ENCODE measurements at places on chromosomes 6 and 20.

- DNase-seq = no peak
Measured at GRCh38 chr6:159493898-159494585, 199.0 kb downstream of the SOD2 start.

DNA sequence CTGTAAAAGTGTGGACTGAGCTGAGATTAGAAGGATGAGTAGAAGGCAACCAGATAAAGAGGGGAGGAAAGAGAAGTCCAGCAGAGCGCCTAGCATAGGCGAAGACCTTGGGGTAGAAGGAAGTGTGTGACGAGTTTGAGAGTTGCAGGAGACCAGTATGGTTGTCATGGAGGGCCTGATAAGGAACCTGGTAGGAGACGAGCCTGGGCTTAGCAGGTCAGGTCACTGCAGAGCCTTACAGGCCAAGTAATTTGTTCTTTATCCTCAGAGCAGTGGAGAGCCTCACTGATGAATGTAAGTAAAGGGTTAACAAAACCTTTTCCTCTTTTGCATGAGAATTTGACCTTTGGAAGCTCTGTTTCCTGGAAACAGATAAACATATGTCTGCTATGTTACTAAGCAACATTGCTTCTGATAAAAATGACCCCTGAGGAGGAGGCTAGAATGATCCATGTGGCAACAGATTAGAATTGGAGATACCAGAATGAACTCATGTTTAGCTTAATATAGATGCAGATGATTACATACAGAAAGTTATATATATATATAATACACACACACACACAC, 2.9 kb upstream of the TMEM74B start:
- DNase-seq = no peak

DNA sequence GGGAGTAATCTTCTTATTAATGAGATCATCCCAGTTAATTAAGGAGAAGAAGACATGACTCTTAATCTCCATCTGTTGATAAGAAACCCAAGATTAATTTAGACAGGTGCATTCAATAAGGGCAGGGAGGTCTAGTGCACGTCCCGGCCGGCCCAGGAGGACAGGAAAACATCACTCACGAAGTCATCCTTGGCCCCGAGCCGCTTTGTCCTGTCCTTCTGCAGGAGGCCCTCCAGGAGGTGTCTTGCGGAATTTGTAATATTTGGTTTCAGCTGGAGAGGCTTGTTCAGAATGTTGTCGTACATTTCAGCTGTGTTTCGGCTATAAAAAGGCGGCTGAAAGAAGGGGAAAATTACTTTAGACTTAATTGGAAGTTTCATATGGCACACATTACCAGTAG, 118.4 kb upstream of the SLC2A12 start:
- no peak for DNase-seq

DNA sequence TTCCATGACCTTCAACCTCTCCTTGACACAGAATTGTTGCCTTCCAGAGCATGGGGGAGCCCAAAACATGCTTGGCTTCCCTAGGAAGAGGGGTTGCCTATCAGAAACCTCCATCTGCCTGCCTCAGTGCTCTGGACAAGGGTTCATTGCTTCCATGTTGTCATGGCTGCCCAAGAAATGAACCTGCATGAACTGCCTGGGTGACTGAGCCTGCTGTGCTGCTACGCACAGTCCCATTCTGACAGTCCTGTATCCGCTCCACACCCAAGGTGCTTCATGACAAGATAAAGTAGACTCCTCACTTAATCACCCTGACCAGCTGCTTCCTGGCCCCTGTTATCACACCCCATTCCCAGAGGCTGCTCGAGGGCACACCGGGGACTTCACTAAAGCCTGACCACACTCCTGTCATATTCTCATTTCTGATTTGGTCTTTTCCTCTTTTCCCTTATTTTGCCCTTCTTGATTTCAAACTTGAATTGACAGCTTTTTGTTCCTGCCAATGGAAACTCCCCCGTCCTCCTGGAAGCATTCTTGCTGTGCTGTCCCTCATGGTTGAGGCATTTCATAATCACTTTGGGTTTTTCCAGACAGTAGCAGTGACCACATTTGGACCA, 31.9 kb downstream of the GMPR start:
- no peak for DNase-seq

GRCh38 chr6:3023663-3024483, 24.2 kb downstream of the NQO2 start:
- DNase-seq = peak; percentile 90

- DNase-seq = no peak
Measured at GRCh38 chr20:420721-421574, 12.8 kb downstream of the RBCK1 start.

DNA sequence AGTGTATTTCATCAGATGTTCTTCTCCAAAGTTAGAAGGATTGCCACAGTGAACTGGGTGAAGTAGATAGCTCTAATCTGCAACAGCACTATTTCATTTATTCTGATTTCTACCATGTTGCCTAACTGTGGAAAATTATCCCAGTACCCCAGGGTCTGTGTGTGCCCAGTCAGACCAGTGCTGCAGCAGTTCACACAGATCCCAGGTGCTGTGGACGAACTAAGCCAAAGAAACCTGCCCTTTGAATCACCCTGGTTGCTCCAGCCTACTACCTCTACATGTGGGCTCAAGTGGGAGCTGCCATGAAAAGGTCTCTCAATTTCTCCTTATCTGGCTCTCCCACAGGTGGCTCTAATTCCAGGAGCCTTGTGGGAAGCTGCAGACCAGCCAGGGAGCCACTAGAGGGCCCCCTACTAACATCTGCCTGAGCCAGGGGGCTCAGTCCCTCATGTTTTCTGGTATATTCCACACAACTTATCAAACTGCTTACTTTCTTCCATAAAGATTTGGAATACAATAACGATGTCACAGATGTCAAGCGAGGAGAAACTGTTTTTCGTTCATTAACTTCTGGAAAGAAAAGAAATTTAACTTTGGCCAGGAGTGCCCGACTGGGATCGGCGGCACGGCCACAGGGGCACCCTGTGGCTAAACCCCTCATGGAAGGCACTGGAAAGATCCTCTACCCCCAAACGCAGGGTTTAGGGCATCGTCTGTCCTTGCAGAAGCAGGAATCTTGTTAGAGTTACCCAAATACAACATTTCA, 31.6 kb upstream of the LY86 start:
- peak; percentile 27 for DNase-seq

- no peak for DNase-seq
Measured at GRCh38 chr20:24211972-24212371, 223.4 kb upstream of the GGTLC1 start.

DNA sequence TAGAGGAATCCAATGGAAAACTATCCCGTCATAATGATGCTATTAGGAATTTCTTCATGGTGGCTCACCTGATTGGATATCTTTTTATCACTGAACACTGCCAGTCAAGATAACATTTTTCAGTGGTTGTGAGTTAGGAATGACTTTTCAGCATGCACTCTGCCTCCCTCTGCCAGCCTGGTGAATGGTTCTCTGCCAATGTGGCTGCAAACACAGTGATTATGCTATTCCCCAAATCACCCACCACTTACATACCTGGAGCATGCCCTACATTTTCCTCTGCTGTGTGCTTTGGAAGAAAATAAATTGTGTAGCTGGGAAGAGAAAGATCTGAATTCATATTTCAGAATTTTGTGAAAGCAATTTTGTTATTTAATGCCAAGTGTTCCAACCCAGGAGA, 102.6 kb upstream of the LAMP5 start:
- DNase-seq = no peak

GRCh38 chr6:109999740-110000139, 21.6 kb downstream of the GPR6 start:
- DNase-seq = no peak

GRCh38 chr20:2234598-2235191, 61.1 kb upstream of the TGM3 start:
- DNase-seq = no peak

DNA sequence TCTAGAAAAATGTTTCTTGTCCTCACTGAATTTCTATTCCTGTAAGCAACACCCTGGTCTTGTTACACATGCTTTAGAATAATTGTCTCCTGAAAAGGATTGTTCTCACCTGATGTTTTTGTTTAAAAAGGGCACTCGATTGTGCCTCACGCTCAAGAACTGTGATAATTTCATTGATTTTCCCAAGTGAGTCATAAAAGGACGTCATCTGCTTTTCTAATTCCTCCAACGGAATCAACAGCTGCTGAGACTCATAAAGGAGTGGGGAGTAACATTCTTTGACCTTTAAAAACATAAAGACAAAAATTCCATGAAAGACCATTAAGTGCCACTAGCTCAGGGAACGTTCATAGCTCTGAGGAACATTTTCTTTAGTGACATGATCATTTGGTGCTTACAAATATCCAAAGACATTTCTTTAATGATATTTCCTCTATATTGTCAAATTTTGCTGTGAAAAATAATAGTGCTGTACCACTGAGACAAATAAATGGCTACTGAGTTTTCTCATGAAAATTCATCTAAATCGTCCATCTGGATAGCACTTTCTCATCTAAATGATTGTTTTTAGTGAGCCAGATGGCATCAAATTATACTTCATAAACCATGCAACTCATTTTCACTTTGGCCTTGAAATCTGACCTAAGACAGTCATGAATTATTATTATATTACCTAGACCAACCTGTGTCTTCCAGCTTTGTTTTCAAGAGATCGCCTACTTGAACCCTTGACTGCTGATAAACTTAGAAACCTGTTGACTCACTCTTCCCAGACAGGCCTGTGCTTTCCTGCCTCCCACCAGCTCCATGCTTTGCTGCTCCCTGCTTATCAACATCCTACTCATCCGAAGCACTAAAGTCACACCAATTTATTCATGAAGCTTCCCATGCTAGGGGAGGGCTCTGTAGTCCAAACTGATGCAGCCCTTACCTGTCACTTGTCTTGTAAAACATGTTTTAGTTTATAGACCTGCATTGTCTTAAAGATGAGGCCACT, 178.2 kb downstream of the SYNE1 start:
- DNase-seq = no peak

- no peak for DNase-seq
Measured at GRCh38 chr20:59994697-59995122, 36.5 kb downstream of the CDH26 start.

- no peak for DNase-seq
Measured at GRCh38 chr6:129175066-129175465, 292.1 kb downstream of the LAMA2 start.

GRCh38 chr6:118535176-118535844, 12.8 kb upstream of the PLN start:
- no peak for DNase-seq

DNA sequence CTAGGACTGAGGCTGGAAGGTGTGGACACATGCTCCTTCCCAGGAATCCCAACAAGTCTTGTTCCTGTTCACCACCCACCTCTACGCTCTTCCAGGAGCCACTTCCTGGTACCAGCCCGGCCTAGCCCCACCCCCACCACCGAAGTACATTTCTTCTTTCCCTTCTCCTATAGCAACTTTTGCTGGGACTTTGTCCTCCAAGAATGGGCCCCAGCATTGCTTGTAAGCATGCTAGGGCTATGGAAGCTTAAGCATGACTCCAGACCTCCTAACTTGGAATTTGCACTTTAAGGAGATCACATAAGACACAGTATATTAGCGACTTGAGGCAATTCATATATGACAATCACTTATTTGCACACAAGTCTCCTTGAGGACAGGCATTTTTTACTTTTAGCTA, 462.0 kb upstream of the ARID1B start:
- DNase-seq = no peak

- DNase-seq = no peak
Measured at GRCh38 chr6:149373511-149373910, 26.6 kb upstream of the SUMO4 start.

- no peak for DNase-seq
Measured at GRCh38 chr20:43937591-43937990, 22.9 kb downstream of the TOX2 start.

GRCh38 chr20:3730803-3731672, 1.4 kb upstream of the HSPA12B start:
- no peak for DNase-seq

- DNase-seq = no peak
Measured at GRCh38 chr6:6008089-6008647, 1.4 kb upstream of the NRN1 start.

- no peak for DNase-seq
Measured at GRCh38 chr6:52394251-52394666, 25.9 kb upstream of the EFHC1 start.

DNA sequence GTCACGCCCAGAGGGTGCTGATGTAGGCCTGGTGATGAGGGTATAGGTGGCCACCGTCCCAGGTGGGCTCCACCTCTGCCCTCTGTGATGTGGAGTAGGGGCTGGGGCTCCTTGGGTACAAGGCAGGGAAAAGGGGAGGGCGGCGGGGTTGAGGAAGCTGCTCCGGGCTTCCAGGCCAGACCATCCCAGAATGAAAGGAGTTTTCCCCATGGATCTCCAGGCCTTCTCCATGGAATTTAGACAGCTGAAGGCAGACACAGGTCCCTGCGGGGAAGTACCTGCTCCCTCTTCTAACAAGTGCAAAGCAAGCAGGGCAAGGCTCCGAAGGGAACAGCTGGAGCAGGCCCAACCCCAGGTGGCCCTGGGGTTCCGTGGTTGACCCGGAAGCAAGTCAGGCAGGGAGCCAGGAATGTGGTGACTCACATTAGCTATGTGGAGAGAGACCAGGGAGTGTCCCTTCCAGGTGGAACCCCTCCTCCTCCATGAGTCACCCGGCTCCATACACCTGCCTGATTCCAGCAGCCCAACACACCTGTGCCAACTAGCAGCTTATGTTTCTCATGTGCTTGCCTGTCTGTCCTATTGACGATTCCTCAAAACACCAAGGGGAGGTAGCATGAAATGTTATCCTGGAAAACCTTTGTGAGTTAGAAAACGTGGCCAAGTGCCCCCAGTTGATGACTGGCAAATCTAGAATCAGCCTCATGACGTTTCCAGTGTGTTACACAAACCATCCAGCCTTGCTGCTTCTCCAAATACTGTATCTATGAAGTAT, 59.7 kb upstream of the SNX9 start:
- no peak for DNase-seq

DNA sequence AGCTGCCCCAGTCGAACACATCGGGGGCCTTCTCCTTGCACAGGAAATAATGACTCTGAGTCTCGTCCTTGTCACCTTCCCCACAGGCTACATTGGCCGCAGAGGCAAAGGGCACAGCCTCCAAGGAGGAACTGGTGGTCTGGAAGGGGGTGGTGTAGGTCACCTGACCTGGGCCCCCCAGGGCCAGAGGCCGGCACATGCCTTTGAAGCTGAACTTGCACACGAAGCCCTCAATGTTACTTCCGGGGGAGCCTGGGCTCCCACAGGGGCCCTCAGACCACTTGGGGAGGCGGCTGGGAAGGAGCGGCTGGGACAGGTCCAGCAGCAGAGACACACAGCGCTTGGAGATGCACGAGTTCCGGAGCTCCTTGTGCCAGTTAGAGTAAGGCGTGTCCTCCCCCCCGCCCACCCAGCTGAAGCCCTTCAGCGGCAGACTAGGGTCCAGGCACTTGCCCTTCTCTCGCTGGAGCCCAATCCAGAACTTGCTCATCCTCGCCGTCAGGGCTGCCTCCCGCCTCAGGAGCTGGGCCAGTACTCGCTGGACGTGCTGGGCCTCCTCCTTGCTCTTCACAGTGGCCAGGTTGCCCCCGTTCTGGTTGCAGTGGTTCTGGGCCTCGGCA, 578 bp downstream of the CD93 start:
- no peak for DNase-seq
